ENCODE measurements at places on chromosomes 6 and 20.

DNA sequence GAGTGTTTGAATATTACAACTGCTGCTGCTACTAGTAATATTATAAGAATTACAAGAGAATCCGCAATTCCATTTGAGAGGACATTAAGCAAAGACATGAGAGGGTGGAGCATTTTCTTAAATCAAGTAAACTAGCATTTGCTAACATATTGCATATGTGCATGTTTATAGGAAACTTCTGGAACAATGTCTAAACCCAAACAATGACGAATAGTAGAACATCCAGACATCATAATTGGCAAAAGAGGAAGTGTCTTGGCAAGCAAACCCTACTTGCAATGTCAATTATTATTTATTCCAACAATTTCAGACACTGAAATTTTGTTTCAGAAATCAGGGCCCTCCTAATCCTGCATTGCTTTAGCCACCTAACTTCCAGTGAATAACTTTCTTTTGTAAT, 1155.3 kb upstream of the GJE1 start:
- DNase-seq = no peak

- peak; percentile 35 for DNase-seq
Observed at GRCh38 chr6:7188492-7188891, 80.7 kb downstream of the RREB1 start.

DNA sequence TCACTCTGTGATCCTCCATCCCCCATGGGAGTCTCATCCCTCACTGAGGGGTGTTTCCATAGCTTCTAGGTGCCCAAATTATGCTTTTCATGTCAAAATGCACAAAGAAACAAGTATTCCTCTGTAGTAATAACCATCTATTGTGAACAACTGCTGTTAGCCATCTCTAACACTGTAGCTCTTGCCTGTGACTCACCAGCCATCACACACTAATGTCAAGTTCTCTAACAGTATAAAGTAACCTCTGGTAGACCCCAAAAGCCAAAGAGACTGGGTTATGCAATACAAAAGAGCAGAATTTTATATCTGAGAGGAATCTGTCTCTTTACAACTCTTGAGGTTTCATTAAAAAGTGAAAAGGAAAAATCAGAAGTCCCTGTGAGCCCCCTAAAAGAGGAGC, 25.4 kb upstream of the IYD start:
- no peak for DNase-seq

- peak; percentile 64 for DNase-seq
Observed at GRCh38 chr6:52375780-52376556, 14.0 kb downstream of the PAQR8 start.
